ENCODE measurements at places on chromosomes 5 and 9.

DNA sequence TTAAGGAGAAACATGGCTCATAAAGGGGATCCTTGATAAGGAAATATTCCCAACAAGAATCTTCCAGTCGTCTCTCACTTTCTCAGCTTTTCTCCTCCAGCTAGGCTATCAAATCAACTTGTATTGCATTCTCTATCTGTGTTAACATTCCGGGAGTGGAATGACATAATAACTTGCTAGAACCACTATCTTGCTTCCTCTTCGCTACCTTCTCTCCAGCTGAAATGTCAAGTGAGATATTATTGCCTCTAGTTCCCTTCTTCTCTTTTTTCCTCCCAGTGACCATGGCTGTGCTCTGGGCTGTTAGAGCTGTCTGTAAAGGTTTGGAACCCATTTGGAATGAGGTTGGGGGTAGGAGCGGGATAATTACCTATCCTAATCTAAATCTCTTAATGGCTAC lies 1329.5 kb upstream of the WWC1 start:
- DNase-seq = no peak

DNA sequence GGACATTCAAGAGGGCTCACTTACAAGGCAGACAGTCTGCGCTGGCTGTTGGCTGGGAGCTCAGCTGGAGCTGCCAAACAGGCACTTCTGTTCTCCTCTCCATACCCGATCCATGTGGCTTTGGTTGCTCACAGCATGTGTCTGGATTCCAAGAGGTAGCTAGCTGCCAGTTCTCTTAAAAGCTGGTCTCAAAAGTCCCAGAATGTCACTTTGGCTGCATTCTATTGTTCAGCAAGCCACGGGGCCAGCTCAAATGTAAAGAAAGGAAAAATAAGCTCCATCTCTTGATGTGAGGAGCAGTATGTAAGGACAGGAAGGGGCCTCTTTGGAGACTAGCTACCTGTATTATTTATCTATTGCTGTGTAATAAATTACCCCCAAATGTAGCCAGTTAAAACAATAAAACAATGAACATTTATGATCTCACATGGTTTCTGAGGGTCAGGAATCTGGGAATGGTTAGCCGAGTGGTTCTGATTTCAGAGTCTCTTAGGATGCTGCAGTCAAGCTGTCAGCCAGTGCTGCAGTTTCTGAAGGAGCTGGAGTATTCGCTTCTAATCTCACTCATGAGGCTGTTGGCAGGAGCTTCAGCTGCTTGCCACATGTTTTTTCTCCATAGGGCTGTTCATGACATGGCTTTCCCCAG lies 112.7 kb upstream of the CLINT1 start:
- no peak for DNase-seq

GRCh38 chr5:15026944-15027343 lies 155.4 kb upstream of the ANKH start:
- DNase-seq = no peak

GRCh38 chr5:176929654-176930053 lies 30.5 kb upstream of the HK3 start:
- DNase-seq = no peak

- DNase-seq = peak; percentile 63
These were observed 6.0 kb downstream of the B4GALT1 start for GRCh38 chr9:33161011-33161588.

DNA sequence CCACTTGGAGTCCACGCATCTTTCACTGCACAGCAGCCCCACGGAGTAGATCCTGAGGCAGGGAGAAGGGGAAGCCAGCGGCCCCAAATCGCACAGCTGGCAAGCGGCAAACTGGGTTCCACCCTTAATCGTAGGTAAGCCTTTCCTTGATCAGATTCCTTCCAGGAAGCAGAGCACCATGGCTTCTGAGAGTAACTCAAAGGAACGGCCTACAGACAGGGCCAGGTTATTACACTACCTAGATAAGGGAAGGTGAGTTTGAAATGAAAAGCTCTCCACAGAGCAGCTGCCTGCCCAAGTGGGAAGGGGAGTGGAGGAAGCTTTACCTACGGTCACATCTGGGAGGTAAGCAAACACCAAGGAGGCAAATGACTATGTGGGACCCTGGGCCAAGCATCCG lies 7.9 kb downstream of the DAP start:
- no peak for DNase-seq

GRCh38 chr5:165277661-165278060 lies 1772.2 kb downstream of the MAT2B start:
- no peak for DNase-seq

DNA sequence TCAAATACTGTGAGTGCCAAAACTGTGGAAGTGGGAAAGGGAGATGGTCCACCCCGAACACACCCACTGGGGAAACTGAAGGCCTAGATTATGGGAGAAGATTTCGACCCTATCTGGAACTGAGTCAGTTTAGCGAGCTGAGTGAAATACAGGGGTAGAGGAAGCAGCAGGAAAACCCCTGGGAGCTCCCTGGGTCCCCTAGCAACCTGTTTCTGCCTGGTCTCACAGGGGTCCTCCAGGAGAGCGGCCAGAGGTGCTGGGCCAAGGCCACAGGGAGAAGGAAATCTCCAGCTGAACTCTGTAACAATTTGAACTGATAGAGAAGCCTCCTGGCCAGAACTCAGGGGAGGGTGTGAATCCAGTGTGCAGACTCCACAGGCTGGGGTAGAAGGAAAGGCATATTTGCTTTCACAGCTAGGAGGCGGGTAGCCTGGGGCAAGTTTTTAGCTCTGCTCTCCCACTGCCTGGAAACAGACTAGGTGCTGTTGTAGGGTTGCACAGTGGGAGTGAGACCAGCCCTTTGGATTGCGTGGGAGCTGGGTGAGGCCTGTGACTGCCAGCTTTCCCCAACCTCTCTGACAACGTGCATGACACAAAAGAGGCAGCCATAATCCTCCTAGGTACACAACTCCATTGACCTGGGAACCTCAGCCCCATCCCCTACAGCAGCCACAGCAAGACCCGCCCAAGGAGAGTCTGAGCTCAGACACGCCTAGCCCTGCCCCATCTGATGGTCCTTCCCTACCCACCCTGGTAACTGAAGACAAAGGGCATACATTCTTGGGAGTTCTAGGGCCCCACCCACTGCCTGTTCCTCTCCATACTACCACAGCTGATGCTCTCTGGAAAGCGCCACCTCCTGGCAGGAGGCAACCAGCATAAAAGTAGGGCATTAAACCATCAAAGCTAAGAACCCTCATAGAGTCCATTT lies 78.8 kb upstream of the GPBP1 start:
- peak; percentile 36 for DNase-seq

DNA sequence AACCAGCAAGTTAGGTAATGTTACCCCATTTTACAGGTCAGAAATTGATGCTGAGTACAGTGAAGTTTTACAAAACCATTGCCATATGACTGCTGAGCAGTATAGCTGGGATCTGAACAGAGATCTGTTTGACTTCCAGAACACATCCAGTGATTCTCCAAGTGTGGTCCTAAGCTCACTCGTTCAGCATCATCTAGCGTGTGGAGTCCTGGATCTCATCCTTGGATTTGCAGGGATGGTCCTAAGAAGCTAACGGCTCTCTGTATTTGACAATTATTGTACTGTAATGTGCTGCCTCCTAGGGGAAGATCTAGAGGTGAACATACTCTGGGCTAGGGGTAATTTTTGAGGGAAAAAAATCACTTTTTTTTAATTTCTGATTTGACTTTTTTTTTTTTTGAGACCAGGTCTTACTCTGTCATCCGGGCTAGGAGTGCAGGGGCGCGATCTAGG lies 1.4 kb downstream of the SLC26A2 start:
- DNase-seq = peak; percentile 57

GRCh38 chr9:85940275-85940831 lies 593 bp upstream of the NAA35 start:
- DNase-seq = no peak

GRCh38 chr9:124041817-124042116 lies 30.2 kb downstream of the LHX2 start:
- DNase-seq = no peak

GRCh38 chr5:119876522-119876921 lies 247.2 kb downstream of the FAM170A start:
- no peak for DNase-seq

GRCh38 chr5:176155922-176156359 lies 82.3 kb upstream of the SIMC1 start:
- DNase-seq = no peak

DNA sequence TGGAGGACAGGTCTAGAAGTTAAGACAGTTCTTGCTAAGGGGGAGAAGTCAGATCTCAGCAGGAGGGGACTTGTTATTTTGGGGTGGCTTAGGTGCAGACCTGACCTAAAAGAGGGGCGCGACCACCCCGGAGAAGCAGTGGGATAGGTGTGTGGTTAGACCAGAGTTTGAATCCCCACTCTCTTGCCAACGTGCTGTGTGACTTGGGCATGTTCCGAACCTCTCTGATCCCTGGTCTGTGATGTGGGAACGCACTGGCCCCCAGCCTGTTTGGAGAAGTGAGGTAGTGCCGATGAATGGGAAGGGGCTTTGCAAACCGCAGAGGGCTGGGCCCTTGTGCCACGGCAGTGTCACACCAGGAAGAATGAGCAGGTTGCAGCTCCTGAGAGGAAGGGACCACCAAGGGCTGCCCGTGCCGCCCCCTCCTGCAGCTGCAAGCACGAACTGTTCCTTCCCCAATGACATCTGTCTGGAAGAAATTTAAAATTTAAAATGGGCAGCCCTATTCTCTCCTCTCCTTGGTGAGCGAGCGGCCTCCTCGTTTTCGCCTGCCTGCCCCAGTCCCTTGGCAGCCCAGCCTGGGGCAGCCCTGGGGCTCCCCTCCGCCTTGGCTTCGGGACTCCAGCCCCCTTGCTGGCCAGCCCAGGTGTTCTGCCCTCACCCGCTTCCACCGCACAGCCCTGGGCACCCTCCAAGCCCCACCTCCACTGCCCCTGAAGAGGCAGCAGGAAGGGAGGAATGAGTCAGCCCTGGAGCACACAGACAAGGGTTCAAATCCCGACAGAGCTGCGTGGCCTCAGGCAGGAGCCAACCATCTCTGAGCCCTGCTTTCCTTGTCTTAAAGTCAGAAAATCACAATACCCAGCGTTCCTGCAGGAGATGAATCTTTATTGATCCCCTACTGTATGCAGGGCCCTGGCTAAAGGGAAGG lies 1.6 kb downstream of the FIBCD1 start:
- no peak for DNase-seq

DNA sequence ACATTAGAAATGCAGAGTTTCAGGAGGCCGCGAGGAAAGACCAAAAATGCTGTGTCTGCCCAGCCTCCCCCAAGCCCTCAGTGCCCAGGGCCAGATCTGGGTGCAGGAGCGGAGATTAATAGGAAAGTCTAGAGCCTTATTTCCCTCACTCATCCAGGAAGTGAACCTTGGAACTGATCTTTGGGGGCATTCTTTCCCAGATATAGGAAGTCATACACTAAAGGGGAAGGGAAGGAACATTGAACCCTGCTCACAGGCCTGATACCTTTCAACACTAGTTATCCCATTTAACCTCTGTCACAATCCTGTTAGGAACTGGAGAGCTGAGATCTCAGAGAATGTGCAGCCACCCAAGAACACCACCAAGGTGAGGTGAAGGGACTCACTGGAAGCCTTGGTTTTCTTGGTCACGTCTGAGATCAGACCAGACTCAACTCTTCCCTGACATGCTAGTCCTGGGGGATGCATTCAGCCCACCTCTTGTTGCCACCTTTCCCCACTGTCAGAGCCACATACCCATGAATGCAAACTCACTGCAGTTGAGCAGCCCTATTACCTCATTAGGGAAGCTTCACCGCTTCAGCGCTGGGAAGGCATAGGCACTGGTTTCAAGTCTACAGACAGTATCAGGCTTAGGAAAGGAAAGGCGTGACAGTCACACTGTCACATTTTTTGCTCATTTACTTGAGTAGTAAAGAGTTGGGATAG lies 95.0 kb downstream of the KIAA1958 start:
- DNase-seq = no peak

GRCh38 chr5:153619771-153620170 lies 129.3 kb downstream of the GRIA1 start:
- DNase-seq = peak; percentile 16

Measured in KBM-7 (cell line).